ENCODE measurements at places on chromosomes 7 and 10. TPM values are rescaled to one million over a fixed set of nuclear protein-coding genes. Genes with fewer than 3 reads are reported as not detected.

The EIF5AL1 gene
- 1.4 TPM for total RNA-seq

- H3K36me3 ChIP-seq: no peaks in the 10 kb centered on the region
- DNase-seq: no peak
- no peak overlapping the region for H3K4me3 ChIP-seq
Measured at GRCh38 chr7:38660427-38661099, 29.4 kb upstream of the AMPH start.

- peaks cover 17% of the 10 kb centered on the region for H3K4me1 ChIP-seq
- no peak overlapping the region for H3K4me3 ChIP-seq
- no peaks in the 10 kb centered on the region for H3K27me3 ChIP-seq
- no peak overlapping the region for H3K27ac ChIP-seq
- H3K36me3 ChIP-seq: no peaks in the 10 kb centered on the region
- DNase-seq: no peak
Measured at GRCh38 chr7:27032839-27033238, 63.0 kb downstream of the HOXA1 start.

The MEST gene
- 8.1 TPM for total RNA-seq

The ELN gene
- not detected for total RNA-seq
